ENCODE measurements at places on chromosomes 2 and 18.
A peak's percentile ranks its signal among the peaks of the same experiment; 100 is the strongest.

DNA sequence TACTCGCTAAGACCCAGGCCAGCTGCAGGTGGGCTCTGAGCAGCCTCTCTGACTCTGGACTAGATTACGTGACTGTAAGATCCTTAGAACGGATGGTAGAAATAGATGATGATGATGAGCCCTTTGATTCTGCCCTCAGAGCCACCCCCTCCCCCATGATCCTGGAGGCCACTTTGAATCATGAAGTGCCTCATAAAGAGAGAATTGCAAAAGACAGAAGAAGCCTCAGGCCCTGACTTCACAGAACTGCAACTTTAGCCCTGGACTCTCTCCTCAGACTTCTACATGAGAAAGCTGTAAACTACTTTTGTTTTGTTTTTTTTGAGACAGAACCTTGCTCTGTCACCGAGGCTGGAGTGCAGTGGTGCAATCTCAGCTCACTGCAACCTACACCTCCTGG, 15.4 kb upstream of the TET3 start:
- DNase-seq: no peak

DNA sequence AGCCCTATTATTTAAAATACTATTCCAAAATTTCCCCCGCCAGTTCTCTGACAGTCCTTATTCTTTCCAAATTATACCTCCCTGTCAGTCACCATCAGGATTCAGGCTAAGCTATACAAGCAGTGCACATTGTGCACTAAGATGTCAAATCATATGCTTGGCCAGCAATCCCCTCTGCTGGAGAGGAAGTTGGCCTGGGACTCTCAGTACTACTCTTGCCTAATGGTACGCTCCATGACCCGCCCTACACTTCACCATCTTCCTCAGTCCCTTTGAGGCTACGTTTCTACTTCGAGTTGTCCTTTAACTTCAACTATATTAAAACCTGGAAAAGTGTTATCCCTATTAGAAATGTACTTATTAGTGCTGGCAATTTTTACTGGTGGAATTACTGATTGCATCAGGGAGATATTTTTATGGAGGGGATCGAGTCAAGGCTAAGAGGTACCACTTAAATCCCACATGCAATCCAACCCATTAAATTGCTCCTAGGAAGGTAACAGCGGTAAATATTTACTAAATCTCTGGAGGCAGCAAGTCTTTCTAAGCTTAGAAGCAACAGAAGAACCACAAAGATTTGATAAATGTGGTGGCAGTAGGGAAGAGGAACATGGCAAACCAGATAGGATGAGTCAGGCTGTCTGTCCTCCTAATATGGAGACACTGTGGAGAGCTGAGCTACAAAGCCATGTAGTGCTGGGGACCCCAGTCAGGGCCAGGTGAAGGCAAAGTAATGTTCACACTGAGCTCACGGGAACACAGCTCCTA, 2.7 kb downstream of the USP40 start:
- DNase-seq: no peak

DNA sequence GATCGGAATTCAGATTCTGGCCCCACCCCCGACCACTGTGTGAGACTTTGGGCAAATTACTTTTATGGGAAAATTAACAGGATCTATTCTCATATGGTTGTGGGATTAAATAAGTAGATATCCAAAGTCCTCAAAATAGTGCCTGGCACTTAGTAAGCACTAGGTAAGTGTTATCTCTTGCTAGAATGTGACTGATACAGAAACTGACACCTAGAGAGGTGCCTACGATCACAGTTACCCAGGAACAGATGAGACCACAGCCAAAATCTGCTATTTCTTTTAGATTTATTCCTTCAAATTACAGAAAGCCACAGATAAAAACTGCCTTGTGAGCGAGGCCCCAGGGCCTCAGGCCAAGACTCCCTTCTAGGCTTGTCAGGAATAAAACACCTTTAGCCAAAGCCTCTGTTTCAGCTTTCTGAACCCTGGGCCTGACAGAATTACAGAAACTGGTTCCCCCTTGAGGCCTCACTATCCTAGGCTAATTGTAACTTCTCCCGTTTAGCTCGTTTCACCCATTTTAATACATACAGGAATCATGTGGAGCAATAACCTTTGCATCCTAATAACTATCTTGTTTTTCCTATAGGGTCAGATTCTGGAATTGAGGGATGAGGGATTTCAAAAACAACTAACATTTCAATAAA, 22.3 kb upstream of the CHMP1B start:
- peak; percentile 62 for DNase-seq

- DNase-seq: no peak
These were observed at the start of gene COL5A2 for GRCh38 chr2:189179570-189179950. Gene COL5A2 (minus strand): TSS chr2:189179761. CDS start chr2:189179604, 157 bp downstream.

DNA sequence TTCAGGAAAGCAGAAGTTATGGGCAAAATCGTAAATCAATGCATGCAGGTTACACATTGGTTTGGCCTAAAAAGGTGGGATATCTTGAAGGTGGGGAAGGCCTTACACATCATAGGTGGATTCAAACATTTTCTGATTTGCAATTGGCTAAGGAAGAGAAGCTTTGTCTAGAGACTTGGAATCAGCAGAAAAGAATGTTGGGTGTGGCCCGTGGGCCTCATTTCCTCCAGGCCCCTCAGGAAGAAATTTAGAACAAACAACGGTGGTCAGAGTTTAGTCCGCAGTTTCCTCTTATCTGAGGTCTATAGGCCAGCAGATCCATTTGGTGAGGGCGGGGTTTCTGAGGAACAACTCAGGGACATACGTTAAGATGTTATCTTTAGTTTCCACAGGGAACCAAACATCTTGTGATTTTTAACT, 50.9 kb upstream of the AFF3 start:
- no peak for DNase-seq

DNA sequence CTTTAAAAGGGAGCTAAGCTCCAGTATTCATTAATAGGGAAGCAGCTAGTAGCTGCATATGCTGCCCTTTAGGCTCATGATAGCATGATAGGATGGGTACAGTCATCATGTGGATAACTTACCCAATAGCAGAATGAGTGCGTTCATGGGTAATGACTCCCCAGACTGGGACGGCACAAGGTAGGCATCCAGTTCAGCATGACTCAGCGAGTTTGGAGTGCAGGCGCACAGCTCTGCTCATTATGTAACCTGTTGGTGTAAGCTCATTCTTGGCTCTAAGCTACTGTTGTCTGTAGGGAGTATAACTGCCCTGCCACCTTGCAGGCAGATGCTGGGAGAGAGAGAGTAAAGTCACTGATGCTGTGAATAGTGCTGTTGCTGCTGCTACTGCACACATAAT, 209.2 kb upstream of the SYT4 start:
- no peak for DNase-seq

- peak; percentile 91 for DNase-seq
These were observed 115.1 kb downstream of the DTNB start for GRCh38 chr2:25558262-25558661.

GRCh38 chr2:158221063-158222020, 119.7 kb downstream of the UPP2 start:
- DNase-seq: no peak

DNA sequence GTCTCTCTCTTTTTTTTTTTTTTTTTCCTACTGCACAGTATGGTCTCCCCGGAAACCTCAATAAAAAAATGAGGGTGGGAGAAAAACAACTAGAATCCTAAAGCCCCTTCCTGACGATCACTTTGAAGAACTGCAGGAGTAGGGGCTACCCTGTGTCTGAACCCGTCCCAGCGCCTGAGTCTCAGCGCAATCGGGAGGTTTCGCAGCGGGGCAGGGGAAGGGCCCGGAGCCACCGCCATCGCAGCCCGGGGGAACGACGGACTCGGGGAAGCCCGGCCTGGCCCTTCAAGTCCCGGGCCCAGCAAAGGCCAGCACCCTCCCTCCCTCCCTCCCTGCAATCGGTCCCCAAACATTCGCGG, 411 bp downstream of the NARS1 start:
- DNase-seq: no peak

DNA sequence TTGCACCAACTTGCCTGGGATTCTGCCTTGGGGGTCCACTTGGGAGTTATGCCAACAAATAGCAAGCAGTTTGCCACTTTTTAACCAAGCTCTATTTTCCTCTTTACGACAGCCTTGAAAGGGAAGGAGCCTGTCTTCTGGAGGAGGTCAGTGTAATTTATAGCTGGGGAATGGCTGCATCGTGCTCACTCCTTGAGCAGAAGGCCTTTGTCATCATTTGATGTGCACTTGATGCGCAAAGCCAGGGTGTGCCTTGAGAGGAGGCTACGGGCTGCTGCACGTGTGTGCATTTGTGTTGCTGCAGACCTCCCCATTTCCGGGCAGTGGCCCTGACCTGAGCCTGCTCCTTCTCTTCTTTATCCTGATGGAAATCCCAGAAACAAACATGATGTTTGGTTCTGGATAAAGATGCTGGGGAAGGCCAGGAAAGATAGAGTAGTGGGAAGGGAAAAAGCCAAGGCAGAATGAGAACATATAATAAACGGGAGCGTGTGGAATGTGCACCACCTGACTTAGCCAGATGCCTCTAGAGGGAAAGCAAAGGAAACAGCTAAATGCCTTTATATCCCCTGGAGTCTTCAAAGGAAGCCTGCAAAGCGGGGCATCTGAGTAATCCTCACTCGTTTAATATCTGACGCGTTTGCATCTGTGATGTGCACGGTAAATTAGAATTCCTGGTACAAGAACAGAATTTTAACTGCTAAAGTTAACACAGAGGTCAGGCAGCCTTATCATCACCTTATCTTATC, 68.3 kb upstream of the ZNF521 start:
- DNase-seq: no peak

DNA sequence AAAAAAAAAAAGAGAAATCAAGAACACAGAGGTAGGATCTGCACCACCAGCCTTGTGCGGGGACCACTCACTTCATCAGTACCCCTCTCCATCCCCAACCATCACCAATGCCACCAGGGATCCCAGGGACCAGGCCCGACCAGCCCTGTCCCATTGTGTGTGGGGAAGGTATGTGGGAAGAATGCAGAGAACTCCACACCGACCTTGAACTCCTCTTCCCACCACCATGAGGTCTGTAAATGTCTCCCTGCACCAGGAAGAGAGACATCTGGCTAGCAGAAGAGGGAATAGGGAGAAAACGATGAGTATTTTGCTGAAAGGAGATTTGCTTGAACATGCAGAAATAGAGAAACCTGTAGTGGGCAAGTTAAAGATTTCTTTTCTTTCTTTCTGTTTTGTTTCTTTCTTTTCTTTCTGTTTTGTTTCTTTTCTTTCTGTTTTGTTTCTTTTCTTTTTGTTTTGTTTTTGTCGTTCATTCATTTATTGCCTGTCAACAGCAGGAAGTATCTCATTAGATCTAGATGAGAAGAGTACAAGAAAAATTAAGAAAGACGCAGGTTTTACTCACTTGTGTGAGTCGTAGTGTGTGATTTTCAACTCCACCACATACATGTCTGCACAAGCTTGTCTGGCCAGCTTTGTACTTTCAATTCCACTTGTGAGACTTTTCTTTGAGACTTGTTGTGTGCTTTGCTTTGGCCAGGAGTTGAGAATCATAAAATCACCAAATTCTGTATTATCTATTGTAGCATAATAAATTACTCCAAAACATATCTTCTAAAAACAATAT, 179.8 kb upstream of the HAAO start:
- peak; percentile 28 for DNase-seq

- peak; percentile 50 for DNase-seq
These were observed 13.1 kb upstream of the CD28 start for GRCh38 chr2:203693242-203693879.

GRCh38 chr2:5696404-5696944, 4.3 kb downstream of the SOX11 start:
- DNase-seq: no peak

- no peak for DNase-seq
These were observed 74.1 kb downstream of the CABYR start for GRCh38 chr18:24212939-24213338.

- peak; percentile 35 for DNase-seq
These were observed 539 bp upstream of the MOB4 start for GRCh38 chr2:197515315-197515738.

DNA sequence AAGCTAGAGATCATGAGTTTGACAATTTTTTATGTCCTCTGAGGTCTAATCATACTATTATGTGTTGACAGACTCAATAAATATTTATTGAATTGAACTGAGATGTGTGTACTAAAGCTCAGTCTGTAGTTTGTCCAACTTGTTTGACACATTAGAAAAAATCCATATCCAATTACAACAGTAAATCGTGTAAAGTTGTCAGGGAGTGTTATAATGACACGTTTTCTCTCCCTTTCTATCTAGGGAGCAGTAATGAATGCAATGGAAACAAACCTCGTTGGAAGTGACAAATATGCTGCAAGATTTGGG, 28.4 kb downstream of the ITGA4 start:
- DNase-seq: no peak

- DNase-seq: no peak
These were observed 154.9 kb upstream of the KYNU start for GRCh38 chr2:142722569-142722968.
